ENCODE measurements at places on chromosomes 13 and 19. TPM values are rescaled to one million over a fixed set of nuclear protein-coding genes. Genes with fewer than 3 reads are reported as not detected.

ATP1A3 gene
- polyA plus RNA-seq: 0.17 TPM

GRCh38 chr13:89568276-89568675 is 1779.2 kb upstream of the MIR17HG start:
- DNase-seq: no peak

DNA sequence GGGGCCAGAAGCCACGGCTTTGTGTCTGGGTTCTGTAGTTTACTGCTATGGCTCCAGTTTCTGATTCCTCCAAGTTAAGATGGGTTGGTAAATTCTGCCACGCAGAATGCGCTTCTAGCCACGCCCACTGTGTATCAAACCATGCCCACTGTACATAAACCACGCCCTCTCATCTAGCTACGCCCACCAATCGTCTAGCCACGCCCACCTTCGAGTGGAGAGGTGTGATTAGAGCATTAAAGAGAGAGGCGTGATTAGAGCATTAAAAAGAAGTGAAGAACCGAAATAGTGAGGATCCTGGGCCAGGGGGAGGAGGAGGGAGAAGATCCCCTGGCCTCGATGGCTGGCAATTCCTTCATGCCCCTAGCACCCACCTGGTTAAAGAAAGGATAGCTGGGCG is 43.7 kb upstream of the ADGRE5 start:
- no peak for DNase-seq

IGSF23 gene
- not detected for polyA plus RNA-seq

FLT3LG gene
- 1.9 TPM for polyA plus RNA-seq

All from psoas muscle (tissue), 8 donors.